Cardiac septum (tissue), 1 donor: ENCODE measurements at places on chromosomes 1 and 21. TPM values are rescaled to one million over a fixed set of nuclear protein-coding genes. Genes with fewer than 3 reads are reported as not detected.

The ANXA9 gene
- total RNA-seq: 0.16 TPM

The HMGCS2 gene
- total RNA-seq: 0.38 TPM

The PTPN22 gene
- 0.70 TPM for total RNA-seq

The MMEL1 gene
- not detected for total RNA-seq

The PPM1J gene
- 10.7 TPM for total RNA-seq

The CFHR3 gene
- not detected for total RNA-seq

The ACOT11 gene
- 44.1 TPM for total RNA-seq

The PDZK1IP1 gene
- not detected for total RNA-seq

The HSD3B1 gene
- total RNA-seq: not detected

The OR2AJ1 gene
- not detected for total RNA-seq

The LRRC47 gene
- 63.1 TPM for total RNA-seq
